ENCODE measurements at places on chromosomes 13 and 19. TPM values are rescaled to one million over a fixed set of nuclear protein-coding genes. Genes with fewer than 3 reads are reported as not detected.

EXOC3L2 gene
- 5.4 TPM for total RNA-seq

GRCh38 chr19:6564393-6564792, 26.6 kb downstream of the CD70 start:
- peak; percentile 37 for DNase-seq

SERTAD1 gene
- total RNA-seq: 4.4 TPM

C19orf85 gene
- total RNA-seq: 3.7 TPM

CD37 gene
- 0.44 TPM for total RNA-seq

DNA sequence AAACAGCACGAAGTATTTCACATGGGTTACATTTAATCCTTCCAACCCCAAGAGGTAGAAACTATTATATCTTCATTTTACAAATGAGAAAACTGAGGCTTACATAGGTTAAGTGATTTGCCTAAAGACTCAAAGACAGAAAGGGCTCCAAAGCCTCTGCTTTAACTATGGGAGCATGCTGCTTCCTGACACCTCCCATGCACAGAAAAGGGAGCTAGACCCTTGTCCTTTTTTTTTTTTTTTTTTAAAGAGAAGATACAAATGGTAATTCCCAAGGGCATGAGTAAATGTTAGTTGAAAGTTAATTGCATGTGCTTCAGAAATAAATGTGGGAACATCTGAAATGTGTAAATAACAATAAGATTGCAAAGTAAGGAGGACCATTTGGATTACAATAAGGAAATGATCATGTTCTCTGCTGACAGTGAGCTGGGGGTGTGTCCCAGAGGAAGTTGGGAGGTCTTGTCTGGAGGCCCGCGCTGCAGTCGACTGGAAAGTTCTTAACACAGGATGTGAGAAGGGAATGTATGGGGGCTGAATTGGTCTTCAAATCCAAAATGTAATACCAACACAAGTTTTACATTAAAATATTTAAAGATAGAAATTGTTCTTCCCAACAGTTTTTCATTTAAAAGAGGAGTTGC, 500.3 kb downstream of the KLF12 start:
- DNase-seq: peak; percentile 30

DNA sequence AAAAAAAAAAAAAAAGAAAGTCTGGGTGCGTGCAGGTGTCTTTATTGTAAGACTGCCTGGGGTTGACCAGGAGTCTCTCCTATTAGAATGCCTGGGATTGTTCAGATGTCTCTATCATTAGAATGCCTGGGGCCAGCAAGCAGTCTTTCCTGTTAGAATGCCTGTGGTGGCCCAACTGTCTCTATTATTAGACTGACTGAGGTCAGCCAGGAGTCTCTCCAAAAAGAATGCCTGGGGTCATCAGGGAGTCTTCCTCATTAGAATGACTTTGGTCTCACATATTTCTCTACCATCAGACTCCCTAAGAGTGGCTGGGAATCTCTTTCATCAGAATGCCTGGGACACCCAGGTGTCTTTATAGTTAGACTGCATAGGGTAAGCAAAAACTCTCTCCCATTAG, 1577.5 kb downstream of the UQCRFS1 start:
- no peak for DNase-seq

DNA sequence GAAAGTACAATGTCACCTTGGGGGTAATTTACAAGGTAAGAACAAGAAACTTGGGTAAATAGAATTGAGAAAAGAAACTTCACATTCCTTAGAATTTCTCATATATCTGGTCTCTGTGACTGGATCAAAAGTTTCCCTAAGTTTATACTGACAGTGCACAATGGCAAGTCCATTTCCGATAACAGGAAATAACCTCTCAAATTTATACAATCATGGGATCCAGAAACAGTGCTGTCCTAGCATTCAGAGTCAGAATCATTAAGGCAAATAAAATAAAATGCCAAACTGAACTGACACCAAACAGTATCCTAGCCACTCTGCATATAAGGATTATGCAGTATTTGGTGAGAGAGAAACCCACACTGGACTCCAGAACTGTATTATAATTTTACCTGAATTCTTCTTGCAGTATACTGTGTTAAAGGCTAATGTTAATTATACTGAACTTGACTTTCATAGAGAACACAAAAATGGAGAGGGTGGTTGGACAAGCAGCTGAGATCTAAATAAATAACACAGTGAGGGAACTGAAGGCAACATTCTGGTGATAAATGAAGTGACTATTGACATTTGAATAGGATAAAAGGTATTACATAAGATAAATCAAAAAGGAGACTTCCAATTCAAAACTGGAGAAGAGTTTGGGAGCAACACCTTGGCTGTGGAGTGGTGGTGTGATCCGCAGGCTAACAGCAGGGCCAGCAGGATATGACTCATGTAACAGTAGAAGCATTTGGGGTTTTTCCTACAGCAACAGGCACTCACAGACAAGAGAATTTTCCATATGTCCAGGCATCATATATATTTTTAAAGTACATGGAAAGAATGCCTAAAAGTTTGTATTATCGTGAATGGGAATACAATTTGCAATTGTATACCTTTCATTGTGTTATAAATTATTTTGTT, 932.5 kb upstream of the MIR17HG start:
- DNase-seq: peak; percentile 16

- no peak for DNase-seq
These were observed 2018.0 kb upstream of the PCDH20 start for GRCh38 chr13:63433546-63434150.

ZNF91 gene
- total RNA-seq: 18.2 TPM
